ENCODE measurements at places on chromosomes 11 and 22.
A peak's percentile ranks its signal among the peaks of the same experiment; 100 is the strongest.

DNA sequence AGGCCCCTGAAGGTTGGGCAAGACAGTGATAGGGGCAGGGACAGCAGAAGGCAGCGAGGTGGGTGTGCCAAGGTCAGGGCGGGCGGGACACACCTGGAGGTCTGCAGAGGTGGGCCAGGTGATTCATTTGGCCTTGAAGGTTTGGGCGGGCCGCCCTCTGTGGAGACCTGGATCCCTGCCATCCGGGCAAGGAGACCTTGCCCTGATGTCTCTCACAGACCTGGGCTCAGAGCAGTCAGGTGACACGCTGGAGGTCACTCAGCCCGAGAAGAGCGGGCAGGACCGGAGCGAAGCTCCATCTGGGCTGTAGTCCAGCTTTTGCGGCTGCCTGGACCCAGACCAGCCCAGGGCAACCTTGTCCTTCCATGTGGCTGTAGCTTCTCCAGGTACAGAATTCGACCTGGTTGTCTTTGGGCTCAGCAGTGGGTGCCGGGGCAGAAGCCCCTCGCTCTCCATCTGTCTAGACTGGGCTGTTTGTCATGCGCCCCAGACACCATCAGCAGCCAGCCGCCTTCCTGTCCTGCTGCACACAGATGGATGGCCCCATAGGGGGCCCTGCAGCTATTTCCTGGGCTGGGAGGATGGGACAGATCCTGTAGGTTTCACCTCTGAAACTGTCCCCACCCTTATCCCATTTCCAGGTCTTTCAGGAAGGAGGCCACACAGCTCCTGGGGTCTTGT is 3.1 kb downstream of the MRGPRG start:
- no peak for DNase-seq

GRCh38 chr22:44479662-44480061 is 18.4 kb downstream of the RTL6 start:
- peak; percentile 37 for DNase-seq

DNA sequence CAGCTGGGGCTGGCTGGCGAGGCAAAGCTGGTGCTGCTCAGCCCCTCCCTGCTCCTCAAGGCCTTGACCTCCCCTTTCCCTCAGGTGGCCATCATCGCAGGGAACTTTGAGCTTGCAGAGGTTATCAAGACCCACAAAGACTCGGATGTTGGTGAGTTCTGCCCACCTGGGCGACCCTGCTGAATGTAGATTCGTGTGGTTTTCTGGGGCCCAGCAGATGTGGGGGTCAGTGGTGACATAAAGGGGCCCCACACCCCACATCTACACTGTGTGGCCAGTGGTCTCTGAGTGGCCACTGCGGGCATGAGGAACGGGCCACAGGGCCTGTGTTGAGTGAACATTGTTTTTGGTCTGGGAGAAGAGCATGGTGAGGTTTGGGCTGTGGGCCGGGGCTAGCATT is 11.9 kb downstream of the SHANK3 start:
- no peak for DNase-seq

DNA sequence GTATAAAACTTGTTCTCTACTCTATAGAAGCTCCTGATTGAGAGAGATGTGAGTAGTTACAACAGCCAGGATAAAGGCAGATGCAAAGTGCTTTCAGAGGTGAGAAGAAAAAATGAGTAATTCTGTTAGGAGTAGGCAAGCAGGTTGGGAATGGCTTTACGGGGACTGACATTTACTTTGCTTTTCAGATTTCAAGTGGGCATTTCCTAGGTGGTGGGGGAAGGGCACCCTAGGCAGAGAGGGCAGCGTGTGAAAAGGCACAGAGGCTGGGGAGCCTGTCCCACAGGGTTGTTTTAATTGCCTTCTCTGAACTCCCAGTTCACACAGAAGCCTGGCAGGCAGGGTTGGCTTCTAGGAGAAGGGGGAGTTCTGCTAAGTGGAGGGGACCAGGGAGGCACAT is 106.5 kb downstream of the NAV2 start:
- DNase-seq, result peak; percentile 64

DNA sequence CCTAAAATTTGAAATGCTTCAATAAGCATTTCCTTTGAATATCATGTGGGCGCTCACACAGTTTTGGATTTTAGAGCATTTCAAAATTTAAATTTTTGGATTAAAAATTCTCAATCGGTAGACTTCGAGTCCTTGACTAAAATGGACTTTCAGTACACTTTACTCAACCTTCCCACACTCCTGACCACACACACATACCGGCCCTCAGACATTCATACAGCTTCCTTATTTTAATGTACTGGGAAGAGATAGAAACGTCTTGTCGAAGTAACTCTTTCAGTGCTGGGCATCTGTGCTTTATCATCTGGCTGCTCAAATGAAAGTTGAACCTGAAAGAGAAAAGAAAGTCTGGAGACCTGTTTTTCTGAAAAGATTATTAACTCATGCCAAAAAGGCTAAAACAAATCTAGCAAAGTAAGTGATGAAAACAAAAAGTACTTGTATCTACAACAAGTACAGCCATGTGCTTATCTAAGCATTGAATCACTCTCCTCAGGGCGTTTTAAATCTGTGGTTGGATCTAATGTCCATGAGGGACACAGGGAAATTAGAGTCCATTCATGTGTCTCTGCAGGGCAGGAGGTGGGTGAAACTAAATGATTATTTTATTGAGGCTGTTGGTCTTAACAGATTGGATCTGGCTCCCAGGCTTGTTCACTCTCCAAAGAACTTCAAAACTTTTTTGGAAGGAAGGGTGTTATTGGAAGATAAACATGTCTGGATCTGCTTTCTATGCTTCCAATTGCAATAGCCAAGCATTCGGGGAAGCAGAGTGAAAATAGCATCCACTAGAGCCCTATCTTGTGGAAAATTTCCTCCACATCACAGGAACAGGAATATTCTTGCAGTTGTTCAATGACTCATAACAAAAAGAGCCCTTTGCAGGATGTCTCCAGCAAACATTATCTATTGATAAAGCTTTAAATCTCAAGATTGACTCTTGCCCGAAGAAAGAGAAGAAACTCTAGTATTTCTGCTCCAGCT is 47.0 kb downstream of the CARD18 start:
- no peak for DNase-seq

DNA sequence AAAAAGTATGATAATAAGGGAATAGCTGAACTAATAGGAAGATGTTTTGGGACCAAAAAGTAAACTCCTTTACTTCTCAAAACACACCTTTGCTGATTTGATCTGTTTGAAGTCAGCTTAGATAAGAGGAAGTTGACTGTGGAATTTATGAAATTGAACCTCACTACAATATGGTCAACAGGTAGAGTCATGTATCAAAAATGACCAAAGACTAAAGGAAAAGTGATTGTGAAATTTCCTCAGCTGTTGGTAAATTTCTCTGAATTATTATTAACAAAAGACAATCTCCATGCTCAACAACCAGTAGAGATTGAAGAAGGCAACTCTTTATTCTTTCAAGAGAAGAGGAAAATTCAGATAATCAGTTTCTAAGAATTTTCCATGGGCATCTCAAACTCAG is 826.5 kb downstream of the KCNA4 start:
- no peak for DNase-seq

GRCh38 chr11:121892131-121892681 is 223.8 kb downstream of the BLID start:
- DNase-seq, result no peak

- no peak for DNase-seq
Observed at GRCh38 chr11:64867748-64868462, 10.5 kb downstream of the EHD1 start.

DNA sequence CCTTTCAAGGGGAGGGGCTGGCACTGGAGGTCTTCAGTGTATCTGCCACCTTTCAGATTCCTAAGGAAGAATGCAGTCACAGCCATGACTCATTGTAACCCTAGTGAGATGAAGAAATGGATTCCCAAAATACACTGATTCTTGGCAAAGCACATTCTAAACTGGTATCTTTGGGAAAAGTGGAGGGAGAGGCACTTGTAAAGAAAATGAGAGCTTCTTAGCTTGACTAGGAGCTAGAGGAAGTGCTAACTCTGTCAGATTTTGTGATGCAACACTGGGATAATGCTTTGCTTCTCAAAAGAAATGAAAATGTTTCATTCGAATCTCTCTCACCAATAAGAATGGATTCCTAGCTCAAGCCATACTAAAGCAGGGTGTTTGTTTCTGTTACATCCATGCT is 14.3 kb downstream of the NRIP3 start:
- DNase-seq, result no peak

- DNase-seq, result no peak
Observed at GRCh38 chr22:24450610-24451009, 23.2 kb downstream of the ADORA2A start.

DNA sequence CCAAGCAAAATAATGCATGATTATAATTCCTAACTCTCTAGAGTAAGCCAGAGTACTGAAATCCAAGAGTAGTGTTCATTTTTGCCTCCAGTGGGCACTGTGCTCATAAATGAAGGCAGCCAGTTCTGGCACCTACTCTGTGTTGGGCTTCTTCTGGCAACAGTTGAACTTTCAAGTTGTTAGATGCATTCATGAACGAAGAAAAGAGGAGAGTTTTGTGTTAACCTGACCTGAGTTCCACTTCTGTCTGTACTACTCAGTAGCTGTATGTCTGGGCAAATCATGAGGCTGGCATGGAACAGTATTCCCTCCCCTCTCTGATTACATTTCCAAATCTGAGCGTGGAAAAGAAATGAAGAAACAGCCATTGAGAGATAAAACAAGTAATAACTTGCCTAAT is 20.3 kb upstream of the TENM4 start:
- DNase-seq, result no peak

- DNase-seq, result no peak
Observed at GRCh38 chr22:49133541-49133940, 694.1 kb downstream of the BRD1 start.

DNA sequence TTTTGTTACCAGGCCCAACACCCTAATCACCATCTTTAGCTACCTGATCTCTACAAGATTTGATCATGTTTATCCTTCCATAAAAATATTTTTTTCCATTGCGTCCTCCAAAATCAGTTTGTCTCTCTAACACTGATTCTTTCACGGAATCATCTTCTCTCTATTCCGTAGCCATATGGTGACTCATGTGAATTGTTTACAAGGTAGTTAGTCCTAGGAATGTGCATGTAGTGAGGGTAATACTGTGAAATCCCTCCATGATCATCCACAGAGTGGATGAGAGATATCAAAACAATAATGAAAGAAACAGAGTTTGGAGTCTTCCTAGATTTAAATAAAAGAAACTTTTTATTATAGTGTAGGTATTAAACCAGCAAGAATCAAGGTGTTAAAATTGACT is 230.2 kb downstream of the METTL15 start:
- no peak for DNase-seq

- DNase-seq, result no peak
Observed at GRCh38 chr11:127338380-127339259, 338.1 kb upstream of the KIRREL3 start.

- DNase-seq, result no peak
Observed at GRCh38 chr11:2077061-2077802, 62.0 kb downstream of the IGF2 start.

- no peak for DNase-seq
Observed at GRCh38 chr22:32702421-32702820, 99.1 kb upstream of the TIMP3 start.

DNA sequence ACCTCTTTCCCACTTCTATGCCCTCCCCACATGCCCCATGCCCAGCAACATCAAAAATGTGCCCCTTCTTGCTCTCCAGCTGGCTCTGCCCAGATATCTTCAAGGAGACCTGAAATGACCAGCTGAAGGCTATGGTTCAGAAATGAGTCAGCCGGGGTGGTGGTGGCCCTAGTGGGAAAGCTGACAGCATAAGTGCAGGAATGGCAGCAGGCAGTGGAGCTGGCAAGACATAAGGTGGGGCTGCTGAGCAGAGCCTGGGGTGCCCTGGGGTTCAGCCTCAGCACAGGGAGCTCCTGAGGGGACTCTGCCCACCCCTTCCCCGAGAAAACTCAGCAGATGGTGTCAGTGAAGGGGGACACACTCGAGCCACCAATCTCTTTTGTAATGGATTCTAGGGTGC is 593.4 kb downstream of the BUD13 start:
- no peak for DNase-seq

DNA sequence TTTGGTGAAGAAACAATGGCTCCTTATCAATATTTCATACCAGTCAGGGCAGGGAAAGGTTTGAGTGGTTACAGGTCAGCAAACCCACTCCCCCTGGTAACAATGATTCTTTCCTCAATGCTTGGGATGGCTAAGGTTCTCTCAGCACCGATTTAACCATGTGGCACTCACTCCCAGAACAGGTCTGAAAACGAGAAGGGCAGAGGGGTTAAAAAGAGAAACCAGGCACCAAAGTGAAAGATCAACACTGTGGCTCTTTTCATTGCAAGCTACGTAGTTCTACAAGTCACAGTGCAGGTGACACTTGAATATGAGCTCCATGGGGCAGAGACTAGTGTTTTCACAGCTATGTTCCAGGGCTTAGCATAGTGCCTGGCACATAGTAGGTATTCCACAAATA is 132.4 kb downstream of the PLEKHA7 start:
- no peak for DNase-seq

Measured in NCI-H187 treated with DMSO at 0.1 percent for 48 hours (cell line).